ENCODE measurements at places on chromosomes 2 and 18. TPM values are rescaled to one million over a fixed set of nuclear protein-coding genes. Genes with fewer than 3 reads are reported as not detected.

The SAG gene
- 0.47 TPM for total RNA-seq

The MARCHF7 gene
- 153 TPM for total RNA-seq

The SERPINB7 gene
- 0.36 TPM for total RNA-seq

The LYPD1 gene
- total RNA-seq: 23.1 TPM

The UGT1A10 gene
- not detected for total RNA-seq

The SNED1 gene
- 3.5 TPM for total RNA-seq

- no peaks in the 10 kb centered on the region for H3K36me3 ChIP-seq
- H3K4me3 ChIP-seq: no peak overlapping the region
- H3K27ac ChIP-seq: no peak overlapping the region
- H3K4me1 ChIP-seq: peaks cover 17% of the 10 kb centered on the region
- H3K27me3 ChIP-seq: no peaks in the 10 kb centered on the region
Measured at GRCh38 chr2:180662941-180663471, 317.4 kb upstream of the UBE2E3 start.

DNA sequence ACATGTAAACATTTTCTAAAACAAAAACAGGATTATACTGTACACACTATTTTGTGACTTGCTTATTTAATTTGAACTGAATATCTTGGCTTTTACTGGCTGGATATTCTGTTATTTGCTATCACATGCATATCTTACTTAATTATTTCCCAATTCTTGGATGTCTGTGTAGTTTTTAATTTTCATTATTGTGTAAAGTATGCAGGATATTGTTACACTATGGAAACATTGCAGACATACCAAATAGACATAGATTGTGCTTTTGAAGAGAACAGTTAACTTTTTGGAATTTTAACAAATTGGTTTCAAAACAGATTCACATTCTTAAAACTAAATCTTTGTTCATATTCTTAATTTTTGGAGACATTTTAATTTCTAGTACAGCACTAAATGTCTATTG, 2.1 kb downstream of the PHOSPHO2 start:
- H3K4me3 ChIP-seq: no peak overlapping the region
- no peaks in the 10 kb centered on the region for H3K36me3 ChIP-seq
- no peaks in the 10 kb centered on the region for H3K27me3 ChIP-seq
- no peak for DNase-seq

DNA sequence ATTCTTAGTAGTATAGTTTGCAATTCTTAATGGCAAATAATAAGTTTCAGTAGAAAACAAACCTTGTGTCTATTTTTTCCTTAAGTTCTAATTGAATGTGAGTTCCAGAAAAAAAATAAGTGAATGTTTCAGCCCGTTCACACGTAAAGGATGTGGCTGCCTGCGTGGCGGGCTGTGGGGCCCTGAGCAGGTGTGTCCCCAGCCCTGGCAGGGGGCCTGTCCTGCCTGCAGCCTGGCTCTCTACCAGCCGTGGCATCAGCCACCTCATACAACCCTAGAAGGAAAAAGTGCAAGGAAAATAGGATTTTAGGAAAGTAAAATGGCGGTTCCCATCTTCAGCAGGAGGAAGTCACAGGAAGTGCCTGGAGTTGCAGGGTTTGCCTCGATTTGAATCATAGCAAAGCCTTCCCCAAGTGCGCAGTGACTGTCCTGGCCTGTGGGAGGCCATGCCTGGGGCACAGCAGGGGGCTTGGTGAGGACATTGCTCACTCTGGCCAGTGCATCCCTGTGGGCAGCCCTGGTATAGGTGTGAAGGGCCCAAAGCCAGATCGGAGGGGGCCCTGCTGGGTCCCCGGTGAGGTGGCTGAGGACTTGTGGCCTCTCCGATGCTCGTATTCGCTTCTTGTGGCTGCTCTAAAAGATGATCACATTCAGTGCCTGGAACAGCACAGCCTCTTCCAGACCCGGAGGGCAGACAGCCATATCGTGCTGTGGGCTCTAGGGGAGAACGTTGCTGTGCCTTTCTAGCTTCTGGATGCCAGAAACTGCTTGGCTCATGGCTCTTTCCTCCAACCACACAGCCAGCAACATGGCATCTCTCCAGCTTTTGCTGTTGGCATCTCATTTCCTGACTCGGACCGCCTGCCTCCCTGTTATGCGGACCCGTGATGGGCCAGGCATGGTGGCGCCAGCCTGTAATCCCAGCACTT, 12.6 kb downstream of the DTYMK start:
- no peaks in the 10 kb centered on the region for H3K27me3 ChIP-seq
- DNase-seq: no peak
- H3K27ac ChIP-seq: no peak overlapping the region
- H3K36me3 ChIP-seq: no peaks in the 10 kb centered on the region
- no peaks in the 10 kb centered on the region for H3K4me1 ChIP-seq

DNA sequence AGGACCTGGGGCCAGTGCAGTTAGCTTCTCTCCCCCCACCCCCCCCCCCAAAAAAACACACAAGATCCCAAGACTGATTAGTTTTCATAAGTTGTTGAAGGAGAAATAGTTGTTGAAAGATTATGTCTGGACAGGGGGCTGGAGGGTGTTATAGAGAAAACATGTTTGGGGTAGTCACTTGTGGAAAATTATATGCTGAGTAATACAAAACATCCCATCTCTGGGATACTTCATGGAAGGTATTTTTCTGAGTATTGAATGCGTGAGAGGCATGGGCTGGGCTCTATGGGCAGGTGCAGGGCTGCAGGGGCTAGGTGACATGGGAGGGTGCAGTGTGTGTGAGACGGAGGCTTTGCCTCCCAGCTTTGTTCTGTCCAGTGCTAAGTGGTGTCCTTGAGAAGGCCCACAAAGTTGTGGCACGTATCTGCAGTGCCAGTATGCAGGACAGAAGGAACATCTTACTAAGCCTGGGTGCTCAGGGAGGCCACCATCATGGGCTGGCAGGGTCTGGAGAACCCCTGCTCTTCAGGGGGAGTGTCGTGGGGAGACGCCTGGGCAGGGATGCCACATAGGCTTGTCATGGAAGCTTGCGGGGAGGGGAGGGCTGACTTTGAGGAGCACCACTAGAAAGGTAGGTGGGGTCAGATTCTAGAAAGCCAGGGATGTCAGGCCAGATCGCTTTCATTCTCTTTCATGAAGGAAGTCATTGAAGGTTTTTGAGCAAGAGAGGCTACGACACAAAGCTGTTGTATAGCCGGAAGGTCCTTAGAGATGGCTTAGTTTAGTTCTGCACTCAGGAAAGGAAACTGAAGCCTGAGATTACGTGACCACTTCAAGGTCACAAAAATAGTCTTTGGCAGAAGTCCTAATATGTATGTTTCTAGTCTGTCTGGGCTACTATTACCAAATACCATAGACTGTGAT, 232.0 kb downstream of the LDLRAD4 start:
- H3K27ac ChIP-seq: no peak overlapping the region
- no peak for DNase-seq
- H3K4me1 ChIP-seq: peaks cover 17% of the 10 kb centered on the region
- peaks cover 6% of the 10 kb centered on the region for H3K27me3 ChIP-seq
- H3K36me3 ChIP-seq: no peaks in the 10 kb centered on the region

DNA sequence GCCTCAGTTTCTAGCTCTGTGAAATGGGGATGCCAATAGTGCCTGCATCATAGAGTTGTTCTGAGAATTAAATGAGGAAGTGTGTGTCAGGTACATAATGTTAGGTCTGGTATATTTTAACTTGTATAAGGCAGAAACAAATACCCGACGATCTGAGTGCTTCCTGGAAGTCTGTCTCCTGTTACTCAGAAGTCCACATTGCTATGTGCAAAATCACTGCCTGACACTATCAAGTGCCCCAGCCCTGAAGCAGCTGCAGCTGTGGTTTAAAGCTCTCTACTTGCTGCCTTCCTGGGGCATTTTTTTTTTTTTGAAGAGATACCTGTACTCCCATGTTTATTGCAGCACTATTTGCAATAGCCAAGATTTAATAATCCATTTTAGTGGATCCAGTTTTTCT, 125.3 kb downstream of the SLC4A3 start:
- H3K36me3 ChIP-seq: no peaks in the 10 kb centered on the region
- DNase-seq: no peak
- no peaks in the 10 kb centered on the region for H3K4me1 ChIP-seq

GRCh38 chr2:189391201-189391600, 50.1 kb upstream of the WDR75 start:
- no peaks in the 10 kb centered on the region for H3K27me3 ChIP-seq
- no peaks in the 10 kb centered on the region for H3K36me3 ChIP-seq
- no peak for DNase-seq
- peaks cover 8% of the 10 kb centered on the region for H3K4me1 ChIP-seq

Measured in hepatocyte (in vitro differentiated cells).